Smooth muscle cell of bladder (primary cell): ENCODE measurements at places on chromosomes 2 and 18. TPM values are rescaled to one million over a fixed set of nuclear protein-coding genes. Genes with fewer than 3 reads are reported as not detected.

The CXCR1 gene
- not detected in 2 replicates for total RNA-seq

The RTP5 gene
- total RNA-seq, result not detected in 2 replicates

The ASPRV1 gene
- 0.14 and 0.28 TPM in 2 replicates for total RNA-seq

The ZNF892 gene
- total RNA-seq, result 3.0 and 4.7 TPM in 2 replicates

The HJURP gene
- 1.9 and 2.4 TPM in 2 replicates for total RNA-seq

The NR4A2 gene
- 0.09 and 1.00 TPM in 2 replicates for total RNA-seq
